8988T (cell line): ENCODE measurements at places on chromosomes 1 and 21.

GRCh38 chr1:154221278-154222001 is 685 bp downstream of the UBAP2L start:
- no peak for DNase-seq

DNA sequence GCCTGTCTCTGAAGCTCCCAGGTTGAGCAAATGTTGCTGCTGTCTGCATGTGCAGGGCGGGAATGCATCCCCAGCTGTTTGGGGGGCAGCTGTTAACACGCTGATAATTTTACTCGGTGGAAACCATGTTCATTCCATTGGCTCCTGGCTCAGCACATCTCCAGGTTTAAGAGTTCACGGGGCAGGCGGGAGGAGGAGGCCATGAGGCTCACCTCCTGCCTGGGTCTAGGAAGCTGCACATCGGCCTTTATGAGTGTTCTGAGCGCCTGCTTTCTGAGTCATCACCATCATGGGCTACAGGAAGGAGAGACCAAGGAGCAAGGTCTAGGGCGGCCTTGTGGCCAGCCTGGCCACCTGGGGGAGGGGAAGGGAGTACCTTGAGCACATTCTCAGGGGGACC is 29.7 kb downstream of the AJAP1 start:
- no peak for DNase-seq

- no peak for DNase-seq
Observed at GRCh38 chr1:187490266-187490665, 661.5 kb downstream of the PLA2G4A start.

- DNase-seq, result no peak
Observed at GRCh38 chr1:9198538-9199361, 35.8 kb upstream of the H6PD start.

GRCh38 chr1:39102537-39103327 is 76.6 kb downstream of the NDUFS5 start:
- DNase-seq, result no peak

DNA sequence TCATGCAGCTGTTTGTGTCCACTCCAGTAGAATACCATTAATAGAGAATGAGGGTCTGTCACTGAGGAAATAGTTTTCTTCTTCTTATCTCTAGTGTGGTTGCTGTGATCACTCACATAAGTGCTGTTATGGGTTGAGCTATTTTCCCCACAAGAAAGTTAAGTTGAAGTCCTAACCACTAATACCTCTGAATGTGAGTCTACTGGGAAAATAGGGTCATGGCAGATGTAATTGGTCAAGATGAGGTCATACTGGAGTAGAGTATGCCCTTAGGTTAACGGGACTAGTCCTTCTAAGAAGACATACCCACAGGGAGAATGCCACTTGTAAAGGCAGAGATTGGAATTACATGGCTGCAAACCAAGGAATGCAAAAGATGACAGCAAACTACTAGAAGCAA is 70.5 kb upstream of the COL24A1 start:
- DNase-seq, result no peak

- DNase-seq, result no peak
Observed at GRCh38 chr21:32197896-32198295, 81.0 kb downstream of the MIS18A start.

GRCh38 chr1:153357076-153357852 is 390 bp upstream of the S100A9 start:
- DNase-seq, result no peak

DNA sequence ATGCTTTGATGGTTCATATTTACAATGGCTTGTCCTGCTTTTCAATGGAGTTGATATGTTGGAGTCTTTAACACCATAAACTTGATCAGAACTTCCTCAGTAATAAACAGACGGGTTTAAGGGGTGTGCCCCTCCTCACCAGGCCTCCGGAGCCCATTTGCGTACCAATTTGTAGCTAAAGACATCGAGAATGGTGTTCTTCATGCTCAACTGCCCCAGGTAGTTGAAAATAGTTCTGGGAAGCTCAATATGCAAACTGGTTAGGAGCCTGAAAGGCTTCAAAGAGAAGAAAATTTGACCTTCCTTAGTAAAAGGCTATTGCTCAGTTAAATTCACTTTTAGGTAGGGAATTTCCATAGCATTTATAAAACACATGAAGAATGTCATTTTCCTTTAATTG is 68.1 kb upstream of the RRP15 start:
- DNase-seq, result no peak

- DNase-seq, result no peak
Observed at GRCh38 chr1:2256435-2257244, 28.5 kb downstream of the SKI start.
